ENCODE measurements at places on chromosomes 6 and 20.

- no peak for DNase-seq
Measured at GRCh38 chr20:30812739-30813411, 444.6 kb upstream of the DEFB115 start.

DNA sequence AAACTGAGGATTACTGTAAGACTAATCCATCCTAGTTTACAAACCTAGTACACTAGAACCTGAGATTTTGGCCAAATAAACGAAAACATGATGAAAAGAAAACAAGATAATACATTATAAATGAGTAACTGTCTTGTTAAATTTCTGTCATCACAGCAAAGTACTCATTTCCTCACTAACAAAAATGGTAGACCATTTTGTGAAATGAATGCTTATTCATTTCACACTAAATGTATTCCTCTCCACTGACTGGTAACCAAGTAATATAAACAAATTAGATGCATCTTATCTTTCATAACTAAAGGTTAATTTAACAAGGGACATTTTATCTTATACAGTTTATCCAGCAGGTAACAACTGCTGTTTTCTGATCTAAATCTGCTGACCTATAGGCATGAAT, 143.7 kb downstream of the REV3L start:
- DNase-seq, result no peak

GRCh38 chr6:33126101-33126714, 50.4 kb downstream of the HLA-DPB1 start:
- no peak for DNase-seq

GRCh38 chr6:21893793-21894192, 300.2 kb downstream of the SOX4 start:
- DNase-seq, result no peak

GRCh38 chr20:5434116-5434515, 117.4 kb upstream of the PROKR2 start:
- DNase-seq, result no peak

DNA sequence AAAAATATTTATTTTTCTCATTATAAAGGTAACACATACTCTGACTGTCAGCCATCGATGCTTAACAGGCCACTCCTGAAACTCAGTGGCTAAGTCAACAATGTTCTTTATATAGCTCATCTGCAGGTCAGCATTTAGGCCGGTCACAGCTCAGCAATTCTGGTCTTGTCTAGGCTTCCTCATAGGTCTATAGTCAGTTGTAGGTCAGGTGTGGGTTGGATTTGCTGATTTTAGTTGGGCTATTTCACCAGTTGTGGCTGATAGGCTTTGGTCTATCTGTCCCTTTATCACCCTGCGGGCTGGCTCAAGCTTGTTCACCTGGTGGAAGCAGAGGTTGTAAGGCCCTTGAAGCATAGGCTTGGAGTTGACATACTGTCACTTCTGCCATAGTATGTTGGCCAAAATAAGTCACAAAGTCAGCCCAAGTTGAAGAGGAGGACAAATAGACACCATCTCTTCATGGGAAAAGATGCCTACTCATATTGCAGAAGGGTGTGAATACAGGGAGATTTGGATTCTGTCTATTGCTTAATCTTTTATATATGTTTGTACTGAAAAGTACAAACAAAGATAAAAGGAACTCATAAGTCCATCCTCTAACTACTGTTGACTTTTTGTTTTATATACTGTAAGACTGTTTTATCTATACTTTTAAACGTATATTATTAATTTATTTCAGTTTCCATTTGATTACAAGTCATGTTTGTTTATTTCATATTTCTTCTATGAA, 75.0 kb downstream of the BCKDHB start:
- no peak for DNase-seq

GRCh38 chr6:129276986-129277385, 394.0 kb downstream of the LAMA2 start:
- DNase-seq, result no peak

DNA sequence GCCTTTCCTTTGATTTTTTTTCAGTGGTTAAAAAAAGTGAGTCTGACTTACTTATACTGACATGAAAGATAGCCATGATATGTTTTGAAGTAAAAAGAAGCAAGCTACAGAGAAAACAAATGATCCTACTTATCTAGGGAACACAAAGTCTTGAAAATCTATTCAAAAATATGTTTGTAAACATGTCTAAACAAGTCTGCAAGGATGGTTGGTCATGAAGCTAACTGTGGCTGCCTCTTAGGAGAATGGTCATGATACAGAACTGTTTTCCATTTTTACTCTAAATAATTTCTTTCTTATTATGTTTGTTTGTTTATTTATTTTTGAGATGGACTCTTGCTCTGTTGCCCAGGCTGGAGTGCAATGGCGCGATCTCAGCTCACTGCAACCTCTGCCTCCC, 21.5 kb downstream of the FERMT1 start:
- no peak for DNase-seq

GRCh38 chr6:32666420-32667300, at the start of gene HLA-DQB1:
HLA-DQB1 (minus strand) TSS chr6:32666657; CDS start chr6:32666607, 50 bp downstream.
- peak; percentile 35 for DNase-seq

- DNase-seq, result no peak
Measured at GRCh38 chr6:44169886-44170570, 11.4 kb downstream of the CAPN11 start.

- DNase-seq, result no peak
Measured at GRCh38 chr20:11780765-11781369, 136.8 kb upstream of the BTBD3 start.

- no peak for DNase-seq
Measured at GRCh38 chr6:31476515-31477139, 21.3 kb upstream of the MICB start.

- no peak for DNase-seq
Measured at GRCh38 chr6:139568151-139568955, 193.9 kb upstream of the CITED2 start.
